Small intestine (tissue), 16 donors: ENCODE measurements at places on chromosomes 2 and 18.

- DNase-seq: no peak
Measured at GRCh38 chr2:148917431-148917830, 42.4 kb downstream of the KIF5C start.

DNA sequence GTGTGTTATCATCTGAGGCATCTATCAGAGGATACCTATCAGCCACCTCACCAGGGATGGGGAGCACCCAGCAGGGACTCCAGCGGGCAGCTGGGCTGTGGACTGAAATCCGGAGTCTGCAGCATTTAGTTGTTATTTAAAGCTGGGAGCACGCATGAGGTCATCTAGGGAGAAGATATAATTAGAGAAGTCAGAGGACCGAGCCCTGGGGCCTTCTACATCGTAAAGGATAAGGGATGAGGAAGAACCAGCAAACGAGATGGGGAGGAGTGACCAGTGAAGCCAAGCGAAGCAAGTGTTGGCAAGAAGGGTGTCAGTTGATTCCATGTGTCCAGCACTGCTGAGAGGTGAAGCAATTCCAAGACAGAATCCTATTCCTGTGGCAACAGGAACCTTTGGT, 70.3 kb downstream of the STEAP3 start:
- no peak for DNase-seq

DNA sequence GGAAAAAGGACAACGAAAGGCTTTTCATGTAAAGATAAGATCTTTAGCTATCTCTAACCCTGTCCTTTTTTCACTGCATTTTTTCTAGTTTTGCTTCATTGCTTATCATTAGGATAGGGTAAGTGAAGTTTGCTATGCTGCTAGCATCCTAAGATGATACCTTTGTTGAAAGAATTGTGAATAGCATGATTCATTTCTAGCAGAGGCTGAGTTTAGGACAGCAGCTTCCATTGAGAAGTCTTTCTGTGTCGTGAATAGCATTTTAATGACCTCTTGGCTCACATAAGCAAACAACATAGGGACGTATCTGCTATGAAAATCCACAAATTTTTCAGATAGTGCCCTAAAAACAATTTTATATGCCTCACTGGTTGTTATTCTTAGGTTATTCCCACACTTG, 36.4 kb upstream of the GAREM2 start:
- no peak for DNase-seq

- no peak for DNase-seq
Measured at GRCh38 chr18:26309281-26309680, 83.0 kb downstream of the TAF4B start.

GRCh38 chr2:216292475-216292874, 79.8 kb downstream of the MARCHF4 start:
- DNase-seq: no peak

DNA sequence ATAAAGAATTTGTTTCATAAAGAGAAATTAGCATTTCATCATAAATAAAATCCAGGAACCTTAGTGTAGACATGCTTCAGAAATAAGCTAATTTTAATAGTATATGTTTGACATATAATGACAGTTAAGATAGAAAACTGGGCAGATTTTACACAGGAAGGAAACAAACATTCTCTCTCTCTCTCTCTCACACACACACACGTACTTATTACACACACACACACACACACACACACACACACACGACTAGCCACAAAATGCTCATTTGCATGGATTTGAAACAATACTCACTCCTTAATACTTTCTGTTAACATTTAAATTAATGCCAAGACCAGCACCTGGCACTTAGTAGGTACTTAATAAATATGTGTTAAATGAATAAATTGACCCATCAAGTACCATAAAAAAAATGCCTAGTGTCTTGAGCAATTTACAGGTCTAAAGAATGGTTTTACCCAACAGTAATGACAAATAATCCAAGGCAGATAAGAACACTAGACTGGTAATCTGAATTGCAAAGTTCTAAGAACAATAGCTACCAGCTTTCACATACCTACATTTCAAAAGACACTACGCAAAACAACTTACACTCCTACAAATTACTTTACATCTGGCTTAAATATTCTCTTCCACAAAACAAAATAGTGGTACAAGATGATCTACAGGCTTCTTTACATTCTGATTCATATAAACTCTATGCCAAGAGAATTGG, 2.9 kb upstream of the GALNT3 start:
- no peak for DNase-seq

GRCh38 chr2:199446996-199447576, 10.7 kb downstream of the SATB2 start:
- DNase-seq: no peak

- no peak for DNase-seq
Measured at GRCh38 chr2:134674687-134675086, 44.1 kb downstream of the TMEM163 start.

GRCh38 chr2:118124288-118124891, 36.1 kb downstream of the INSIG2 start:
- no peak for DNase-seq

- no peak for DNase-seq
Measured at GRCh38 chr2:888211-888801, 62.3 kb upstream of the SNTG2 start.

GRCh38 chr2:147363181-147363580, 481.6 kb upstream of the ACVR2A start:
- peak; percentile 46 for DNase-seq

DNA sequence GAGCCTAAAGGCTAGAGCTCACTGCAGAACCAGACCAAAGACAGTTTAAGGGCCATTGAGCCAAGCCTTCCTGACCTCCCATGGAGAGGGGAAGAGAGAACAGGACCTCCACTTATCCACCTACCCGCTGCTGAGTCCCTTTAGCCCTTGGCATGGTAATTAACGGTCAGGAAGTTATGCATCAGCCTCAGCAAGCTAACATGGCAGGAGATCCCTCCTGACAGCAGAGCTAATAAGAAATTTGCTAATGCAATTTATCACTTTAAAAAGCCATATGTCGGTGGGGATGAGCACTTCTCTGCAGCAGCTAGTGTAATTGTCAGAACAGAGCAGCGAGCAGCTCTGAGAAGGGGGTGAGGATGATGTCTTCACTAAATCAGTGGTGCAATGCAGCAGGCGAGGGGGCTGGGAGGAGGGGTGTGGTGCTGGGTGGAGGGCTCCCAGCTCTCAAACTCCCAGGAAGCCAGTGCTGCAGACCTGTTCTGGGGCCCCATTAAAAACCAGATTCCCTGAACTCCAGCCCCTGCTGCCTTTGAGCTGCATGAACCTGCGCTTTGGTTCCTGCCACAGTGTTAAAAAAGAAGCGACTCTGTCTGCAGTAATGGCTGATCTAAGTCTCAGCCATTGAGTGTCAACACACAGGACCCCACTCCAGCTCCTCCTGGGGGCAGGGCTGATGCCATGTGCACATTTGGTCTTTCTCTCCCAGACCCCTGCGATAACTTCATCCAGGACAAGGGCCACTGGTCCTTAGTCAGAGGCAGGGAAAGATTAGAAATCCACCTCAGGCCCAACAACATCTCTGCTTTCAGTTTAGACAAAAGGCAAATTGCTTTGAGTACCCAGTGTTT, 84.2 kb upstream of the STPG4 start:
- DNase-seq: no peak

DNA sequence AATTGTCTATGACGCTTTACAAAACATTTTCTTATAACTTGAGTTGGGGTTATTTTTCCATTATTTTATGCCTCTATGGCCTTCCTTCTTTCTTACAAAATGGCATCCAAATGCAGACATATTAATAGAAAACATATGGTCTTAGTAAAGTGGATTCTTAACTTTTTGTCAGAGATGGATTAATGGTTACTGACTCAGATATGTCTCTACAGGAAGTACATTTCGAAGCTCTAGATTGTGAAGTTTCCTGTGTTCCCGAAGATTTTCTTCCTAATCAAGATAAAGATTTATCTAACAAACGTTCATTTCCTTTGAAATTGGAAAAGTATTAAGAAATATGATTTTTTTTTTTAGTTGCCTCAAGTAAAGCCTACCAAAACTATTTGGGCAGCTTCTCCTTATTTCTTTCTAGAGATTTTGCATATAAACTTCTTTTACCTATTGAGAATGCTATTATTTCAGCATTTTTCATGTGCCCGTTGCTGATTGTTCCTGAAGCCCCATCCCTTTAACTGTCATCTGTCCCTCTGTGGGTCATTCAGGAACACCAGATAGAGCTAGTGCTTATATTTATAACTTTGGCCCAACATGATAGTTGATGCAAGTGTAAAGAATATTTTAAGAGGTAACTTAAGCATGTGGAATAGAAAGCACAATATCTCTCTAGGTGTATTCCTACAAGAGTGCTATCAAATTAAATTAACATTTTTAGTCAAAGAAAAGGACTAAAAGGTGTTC, 498.0 kb downstream of the CCDC85A start:
- DNase-seq: no peak

DNA sequence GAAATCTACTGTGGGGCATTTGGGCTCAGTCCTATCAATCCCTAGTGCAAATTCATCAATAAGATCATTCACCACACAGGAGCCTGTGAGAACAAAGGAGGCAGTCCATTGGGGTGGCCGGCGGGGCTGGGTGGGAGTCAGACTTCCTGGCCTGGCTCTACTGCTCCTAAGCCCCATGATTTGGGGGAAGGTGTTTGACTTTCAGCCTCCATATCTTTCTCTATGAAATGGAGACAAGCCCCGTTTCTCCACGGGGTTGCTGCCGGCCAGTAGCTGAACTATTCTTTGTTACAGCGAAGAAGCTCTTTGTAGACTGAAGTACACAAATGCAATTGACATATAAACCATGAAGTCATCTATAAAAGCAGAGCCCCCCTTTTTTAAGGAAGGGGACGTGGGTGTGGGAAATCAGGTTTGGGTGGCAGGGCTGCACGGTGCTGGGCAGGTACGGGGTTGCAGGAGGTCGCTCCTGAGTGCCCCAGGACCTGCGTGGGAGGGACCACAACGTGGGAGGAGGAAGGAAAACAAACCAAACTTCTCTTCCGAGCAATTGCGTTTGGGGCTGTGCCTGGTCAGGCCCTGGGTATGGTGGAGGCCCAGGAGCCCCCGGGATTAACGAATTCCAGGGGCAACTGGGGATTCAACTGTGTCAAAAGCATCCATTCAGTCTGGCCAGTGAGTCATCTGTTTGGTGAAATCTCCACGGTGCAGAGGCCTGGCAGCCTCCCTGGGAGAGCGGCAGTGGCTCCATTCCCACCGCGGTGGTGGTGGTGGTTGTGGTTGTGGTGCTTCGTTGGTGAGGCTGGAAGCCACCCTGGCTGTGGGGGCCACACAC, 18.2 kb downstream of the FBLN7 start:
- DNase-seq: no peak

DNA sequence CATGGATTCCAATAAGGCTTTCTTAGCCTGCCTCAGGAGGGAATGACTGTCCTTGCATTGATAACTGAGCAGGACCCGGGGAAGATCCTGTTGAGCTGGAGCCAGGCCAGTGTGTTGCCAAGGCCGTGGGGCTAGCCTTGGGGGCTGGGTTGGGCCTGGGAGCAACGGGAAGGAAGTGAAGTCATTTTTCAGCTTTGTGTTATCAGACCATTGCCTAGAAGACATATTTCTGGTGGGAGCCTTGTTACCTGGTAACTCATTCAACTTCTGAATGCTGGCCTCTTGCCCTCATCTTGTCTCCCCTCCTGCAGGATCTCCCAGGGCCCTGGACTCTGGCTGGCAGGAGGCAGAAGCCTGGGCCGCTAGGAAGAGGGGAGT, 92.7 kb upstream of the MGAT5 start:
- DNase-seq: peak; percentile 59

DNA sequence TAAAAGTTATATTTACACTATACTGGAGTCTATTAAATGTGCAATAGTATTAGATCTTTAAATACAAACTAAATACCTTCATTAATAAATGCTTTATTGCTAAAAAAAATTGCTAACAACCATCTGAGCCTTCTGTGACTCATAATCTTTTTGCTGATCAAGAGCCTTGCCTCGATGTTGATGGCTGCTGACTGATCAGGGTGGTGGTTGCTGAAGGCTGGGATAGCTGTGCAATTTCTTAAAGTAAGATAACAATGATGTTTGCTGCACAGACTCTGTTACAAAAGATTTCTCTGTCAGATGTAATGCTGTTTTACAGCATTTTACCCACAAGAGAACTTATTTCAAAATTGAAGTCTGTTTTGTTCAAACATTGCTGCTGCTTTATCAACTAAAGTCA, 421.4 kb upstream of the CYRIA start:
- no peak for DNase-seq

DNA sequence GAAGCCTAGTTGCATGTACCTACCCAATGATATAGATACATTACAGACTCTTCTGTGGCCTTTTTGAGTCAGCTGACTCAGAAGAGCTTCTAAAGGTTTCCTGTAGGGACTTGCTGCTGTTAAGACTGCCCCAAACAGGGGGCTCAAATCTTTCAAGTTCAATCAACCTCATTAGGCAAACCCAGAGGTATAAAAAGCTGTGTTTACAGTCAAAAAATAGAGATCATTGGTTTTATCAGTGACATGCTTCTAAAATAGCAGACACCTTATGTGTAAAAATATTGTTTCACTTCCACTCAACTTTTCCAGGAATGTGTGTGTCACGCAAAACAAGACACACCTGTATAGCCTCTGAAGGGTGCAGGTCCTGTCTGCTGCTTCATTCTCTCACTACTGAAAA, 624.3 kb upstream of the FANCL start:
- DNase-seq: no peak

GRCh38 chr2:193428336-193428818, 1233.6 kb upstream of the TMEFF2 start:
- peak; percentile 83 for DNase-seq

DNA sequence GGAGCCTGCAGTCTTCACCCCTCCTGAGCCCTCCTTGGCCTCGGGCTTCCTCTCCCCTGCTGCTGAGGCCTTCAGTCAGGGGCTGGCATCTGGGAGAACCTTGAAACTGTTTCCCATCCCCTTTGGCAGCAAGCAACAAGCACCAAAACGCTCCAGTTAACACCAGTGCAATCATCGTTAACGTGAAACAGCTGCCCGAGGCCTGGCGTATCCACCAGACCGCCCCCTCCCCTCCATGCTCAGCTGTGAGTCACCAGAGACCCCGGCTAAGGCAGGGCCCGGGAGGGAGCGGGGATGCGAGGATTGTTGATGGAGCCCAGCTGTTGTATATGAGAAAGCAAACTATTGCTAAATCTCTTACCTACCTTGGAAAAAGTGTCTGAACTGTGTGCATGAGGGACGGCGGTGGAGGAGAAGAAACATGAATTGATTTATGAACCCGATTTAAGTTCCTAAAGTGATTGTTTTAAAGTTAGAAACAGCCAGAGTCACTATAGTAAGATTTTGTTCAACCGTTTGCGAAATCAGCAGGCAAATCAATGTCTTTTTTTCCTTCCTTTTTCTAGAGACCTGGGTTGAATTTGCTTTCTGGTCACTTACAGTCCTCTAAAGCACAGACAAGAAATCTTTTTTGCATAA, 5.2 kb downstream of the ZFP36L2 start:
- peak; percentile 83 for DNase-seq

GRCh38 chr2:46375566-46376125, 78.4 kb downstream of the EPAS1 start:
- DNase-seq: no peak

- no peak for DNase-seq
Measured at GRCh38 chr2:172539767-172540166, 16.1 kb upstream of the PDK1 start.

- DNase-seq: peak; percentile 93
Measured at GRCh38 chr2:32135409-32135808, 30.3 kb upstream of the SLC30A6 start.
